ENCODE measurements at places on chromosomes 6 and 20.

GRCh38 chr6:26031151-26031594, 56.1 kb upstream of the HFE start:
- DNase-seq, result peak; percentile 63

GRCh38 chr20:54116550-54117235, 46.3 kb upstream of the BCAS1 start:
- no peak for DNase-seq

- no peak for DNase-seq
These were observed 6.7 kb downstream of the TEAD3 start for GRCh38 chr6:35489995-35490791.

DNA sequence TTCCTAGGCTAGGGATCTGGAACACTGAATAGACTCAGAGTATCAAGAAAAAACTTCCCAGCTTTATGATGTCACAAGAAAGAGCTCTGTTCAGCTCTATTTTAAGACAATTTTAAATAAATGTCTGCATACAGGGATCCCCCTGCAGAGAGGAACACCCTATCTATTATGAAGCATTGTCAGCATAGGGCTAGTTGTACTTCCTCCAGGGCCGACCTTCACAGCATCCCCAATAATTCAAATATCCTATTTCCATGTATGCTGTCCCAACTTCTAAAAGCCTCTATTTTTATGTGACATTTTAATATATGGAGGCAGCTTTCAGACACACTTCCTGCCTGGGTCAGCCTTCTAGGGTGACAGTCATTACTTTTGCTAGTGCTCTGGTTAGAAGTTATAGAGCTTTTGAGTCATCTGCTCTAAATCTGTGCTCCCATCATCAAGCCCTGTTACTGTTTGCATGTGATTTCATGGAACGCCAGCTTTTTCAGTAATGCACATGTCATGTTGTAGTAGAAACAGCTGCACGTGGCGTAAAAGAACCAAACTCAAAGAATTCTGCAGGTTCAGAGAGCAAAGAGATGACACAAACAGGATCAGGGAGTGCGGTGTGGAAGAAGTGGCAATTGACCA, 189.2 kb downstream of the ADGB start:
- DNase-seq, result no peak

- DNase-seq, result no peak
These were observed 14.2 kb upstream of the CALHM5 start for GRCh38 chr6:116497113-116497676.

DNA sequence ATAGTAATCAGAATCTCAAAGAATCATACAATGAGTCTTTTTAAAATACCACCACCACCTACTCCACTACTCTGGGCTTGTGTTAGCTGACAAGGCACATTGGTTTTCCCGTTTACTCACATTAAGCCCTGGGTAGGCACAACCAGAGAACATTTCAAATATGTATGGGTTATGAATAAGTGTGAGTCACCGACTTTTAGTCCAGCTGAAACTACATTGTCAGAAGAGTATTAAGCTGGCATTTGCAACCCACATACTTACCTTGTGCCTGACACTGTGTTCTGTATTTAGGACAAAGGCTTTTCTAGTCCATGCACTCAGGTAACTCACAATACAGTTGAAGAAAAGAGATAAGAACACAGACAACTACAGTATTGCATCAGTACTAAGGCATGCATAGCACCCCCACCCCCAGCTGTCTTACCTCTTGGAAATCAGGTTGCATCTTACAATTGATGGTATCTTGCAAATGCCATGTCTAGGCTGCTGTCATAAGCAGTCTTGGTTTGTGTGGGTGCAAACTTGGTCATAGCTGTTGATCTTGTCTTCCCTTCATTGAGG, 40.3 kb upstream of the AHI1 start:
- no peak for DNase-seq

DNA sequence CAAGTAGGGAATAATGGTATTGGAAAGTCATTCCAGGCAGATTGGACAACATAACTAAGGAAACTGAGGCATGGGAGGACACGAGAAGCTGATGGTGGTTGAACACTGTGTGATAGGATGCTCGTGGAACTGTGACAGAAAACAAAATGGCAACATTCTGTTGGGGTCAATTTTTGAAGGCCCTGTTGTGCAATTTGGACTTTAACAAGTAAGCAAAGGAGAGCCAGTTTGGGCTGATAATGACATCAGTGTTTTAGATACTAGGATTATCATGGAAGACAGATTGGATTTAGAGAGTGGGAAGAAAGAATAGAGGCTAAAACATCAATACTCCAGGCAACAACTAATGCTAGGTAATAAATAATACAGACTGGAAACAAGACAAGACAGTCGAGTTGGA, 53.1 kb downstream of the PRKN start:
- DNase-seq, result no peak

DNA sequence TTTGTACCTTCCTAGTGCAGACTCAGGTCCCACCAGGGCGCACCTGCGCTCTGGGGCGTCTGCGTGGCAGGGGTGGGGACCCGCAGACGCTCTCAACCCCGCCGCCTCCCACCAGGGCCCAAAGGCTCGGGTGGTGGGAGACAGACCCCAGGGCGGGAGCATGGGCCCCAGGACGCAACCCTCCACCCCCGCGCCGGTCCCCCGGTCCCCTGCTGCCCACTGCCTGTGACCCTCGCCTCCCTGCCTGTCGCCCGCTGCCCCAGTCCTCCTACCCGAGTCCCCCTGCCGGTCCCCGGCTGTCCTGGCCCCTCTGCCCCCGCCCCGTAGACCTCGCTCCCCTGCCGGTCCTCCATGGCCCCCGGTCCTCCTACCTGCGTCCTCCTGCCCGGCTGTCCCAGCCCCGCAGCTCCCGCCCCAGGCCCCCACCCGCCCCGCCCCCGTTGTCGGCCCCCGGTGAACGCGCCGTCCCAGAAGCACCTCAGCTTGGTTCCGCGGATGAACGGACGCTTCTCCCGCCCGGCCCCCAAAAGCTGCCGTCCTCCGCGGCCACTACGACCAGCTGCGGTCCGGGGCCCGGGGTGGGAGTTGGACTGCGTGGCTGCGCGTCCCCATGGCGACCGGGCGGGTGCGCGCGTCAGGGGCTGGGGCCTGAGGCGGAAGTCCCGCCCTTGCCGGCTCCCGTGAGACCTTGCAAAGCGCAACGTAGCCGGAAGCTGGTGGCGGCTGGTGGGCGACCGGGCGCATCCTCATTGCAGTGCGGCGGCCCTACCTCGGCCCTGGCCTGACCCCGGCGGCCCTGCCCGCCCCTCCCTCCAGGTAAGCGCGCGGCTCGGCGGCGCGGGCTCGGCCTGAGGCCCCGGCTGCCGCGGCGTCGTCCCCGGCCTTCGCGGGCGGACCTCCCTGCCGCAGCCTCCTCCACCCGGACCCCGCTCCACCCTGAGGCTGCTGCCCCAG, at the start of gene ARFGAP1:
TSS of gene ARFGAP1 (plus strand) at position 709 of the 954 bp plus-strand sequence. CDS start 2,768 bp downstream, outside the sequence.
- DNase-seq, result peak; percentile 87

DNA sequence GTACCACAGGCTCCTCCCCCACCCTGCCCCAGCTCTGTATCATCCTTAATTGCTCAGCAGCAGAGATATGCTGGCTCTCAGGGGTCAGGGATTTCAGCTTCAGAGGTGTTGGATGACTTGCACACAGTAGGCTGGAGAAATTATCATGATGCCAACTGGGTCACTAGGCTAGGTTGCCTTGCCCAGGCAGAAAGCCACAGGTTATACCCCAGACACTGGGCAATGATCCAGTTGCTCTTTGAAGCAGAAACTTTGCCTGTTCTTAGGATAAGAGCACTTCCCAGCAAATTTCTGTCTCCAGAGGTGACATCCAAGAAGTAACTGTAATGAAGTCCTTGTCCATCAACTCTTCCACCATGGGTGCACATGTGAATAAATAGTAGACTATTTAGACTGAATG, 38.3 kb upstream of the SCML4 start:
- no peak for DNase-seq
